Uterus (tissue), 4 donors: ENCODE measurements at places on chromosomes 13 and 19.

GRCh38 chr13:20391597-20392452 lies 133.8 kb downstream of the CRYL1 start:
- no peak for DNase-seq

DNA sequence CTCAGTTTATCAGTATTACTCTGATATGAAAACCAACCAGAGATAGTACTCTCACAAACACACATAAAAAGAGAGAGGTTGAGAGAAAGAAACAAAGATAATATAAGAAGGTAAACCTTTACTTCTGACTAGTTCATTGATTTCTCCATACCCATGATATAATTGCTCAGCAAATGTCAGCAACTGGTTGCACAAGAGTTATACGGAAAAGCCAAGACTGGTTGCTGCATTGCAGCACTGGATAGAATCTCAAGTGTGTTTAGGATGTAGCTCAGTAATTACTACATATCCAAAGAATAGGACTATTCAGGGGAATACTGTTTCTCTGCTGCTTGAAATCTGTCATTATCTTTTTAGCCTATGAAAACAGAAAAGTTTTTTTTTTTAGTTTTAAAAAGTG lies 1332.8 kb downstream of the OLFM4 start:
- DNase-seq: no peak

GRCh38 chr13:99356012-99356261 lies 48.7 kb upstream of the GPR183 start:
- DNase-seq: no peak

- DNase-seq: no peak
These were observed 1419.4 kb upstream of the SPRY2 start for GRCh38 chr13:81760316-81760715.

DNA sequence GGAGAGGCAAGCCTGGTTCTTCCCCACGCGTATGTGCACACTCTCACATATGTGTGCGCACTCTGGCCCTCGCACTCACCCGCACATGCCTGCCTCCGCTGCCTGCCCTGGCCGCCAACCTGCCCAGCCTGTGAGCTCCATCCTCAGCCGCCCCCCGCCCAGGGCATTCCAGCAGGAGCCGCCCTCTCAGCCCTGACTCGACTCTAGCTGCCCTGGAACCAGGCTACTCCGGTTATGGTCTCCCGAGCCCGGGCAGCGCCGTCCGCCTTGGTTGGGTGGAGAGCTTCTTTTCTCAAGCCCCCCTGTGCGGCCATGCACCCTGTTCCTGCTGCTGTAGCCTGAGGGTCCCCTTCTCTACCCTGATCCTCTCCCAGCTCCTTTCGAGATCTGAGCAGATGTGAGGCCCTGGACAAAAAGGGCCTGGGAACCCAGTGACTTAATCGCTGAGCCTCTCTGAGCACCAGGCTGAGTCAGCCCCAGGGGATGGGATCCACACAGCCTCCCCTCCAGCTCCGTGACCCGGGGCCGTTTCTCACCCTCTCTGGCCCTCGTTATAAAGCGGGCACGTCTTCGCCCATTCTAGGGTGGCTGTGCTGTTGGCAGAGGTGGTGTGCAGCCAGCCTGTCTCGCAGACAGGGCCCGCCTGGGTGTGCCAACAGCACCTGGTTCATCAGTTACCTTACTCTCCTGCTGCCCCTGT lies 191.5 kb downstream of the TEX29 start:
- no peak for DNase-seq

GRCh38 chr13:91369441-91369831 lies 21.9 kb downstream of the MIR17HG start:
- DNase-seq: no peak

DNA sequence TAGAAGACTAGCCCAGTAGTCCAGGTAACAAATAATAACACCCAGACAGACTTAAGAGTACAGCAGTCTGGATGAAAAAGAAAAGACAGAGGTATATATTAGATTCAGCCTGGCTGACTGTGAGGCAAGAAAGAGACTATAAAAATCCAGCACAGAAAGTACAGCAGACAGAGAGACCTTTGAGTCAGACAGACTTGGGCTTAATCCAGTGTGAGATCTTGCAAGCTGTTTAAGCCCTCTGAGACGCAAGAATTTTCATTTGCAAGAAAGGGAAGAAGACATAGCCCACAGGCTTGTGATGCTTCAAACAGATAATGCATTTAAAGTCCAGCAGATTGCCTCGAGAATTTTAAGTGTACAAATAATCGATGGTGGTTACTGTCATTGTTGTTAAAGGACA lies 471.4 kb downstream of the LIG4 start:
- DNase-seq: no peak

DNA sequence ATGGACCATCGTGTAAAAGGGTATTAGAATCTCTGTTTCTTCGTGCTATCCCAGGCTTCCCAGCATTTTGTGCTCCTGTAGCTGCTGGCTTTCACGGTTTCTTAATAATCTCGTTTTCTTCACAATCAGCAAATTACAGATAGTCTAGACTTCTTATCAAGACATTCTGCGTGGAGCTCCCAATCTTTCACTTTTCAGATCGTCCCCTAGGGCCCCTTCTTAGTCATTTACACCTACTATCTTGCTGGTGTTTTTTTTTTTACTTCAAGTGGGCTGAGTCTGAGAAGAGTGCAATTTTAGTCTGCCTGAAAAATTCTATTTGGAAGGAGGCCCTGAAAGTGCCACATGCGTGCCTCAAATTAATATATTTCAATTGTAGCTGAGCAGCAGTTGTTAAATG lies 275.1 kb downstream of the SHISA2 start:
- DNase-seq: no peak

DNA sequence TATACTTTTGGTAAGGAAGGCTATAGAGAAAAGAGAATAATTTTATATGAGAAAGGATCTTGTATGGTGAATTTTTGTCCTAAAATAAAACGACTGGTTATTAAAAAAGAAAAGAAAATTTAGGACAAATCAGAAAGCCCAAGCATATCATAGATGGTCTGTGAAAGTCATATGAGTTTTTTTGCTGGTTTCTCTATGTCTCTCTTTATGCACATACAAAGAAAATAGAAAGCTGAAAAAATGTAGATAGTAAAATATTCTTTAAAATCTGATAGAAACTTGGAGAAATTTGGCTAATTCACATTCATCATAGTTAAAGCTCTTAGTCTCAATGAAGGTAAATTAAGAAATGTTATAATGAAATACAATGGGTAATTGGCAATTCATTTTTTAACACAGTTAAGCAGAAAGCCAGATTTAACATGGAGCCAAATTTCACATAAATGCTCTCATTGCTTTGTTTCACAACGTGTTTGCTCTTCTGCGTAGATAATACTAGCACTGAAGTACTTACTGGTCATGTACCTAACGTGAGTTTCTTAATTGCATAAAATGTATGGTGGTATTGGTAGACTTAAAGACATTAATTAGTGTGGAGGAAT lies 621.5 kb upstream of the ATXN8OS start:
- DNase-seq: no peak

GRCh38 chr13:91745967-91746366 lies 347.5 kb downstream of the GPC5 start:
- no peak for DNase-seq

DNA sequence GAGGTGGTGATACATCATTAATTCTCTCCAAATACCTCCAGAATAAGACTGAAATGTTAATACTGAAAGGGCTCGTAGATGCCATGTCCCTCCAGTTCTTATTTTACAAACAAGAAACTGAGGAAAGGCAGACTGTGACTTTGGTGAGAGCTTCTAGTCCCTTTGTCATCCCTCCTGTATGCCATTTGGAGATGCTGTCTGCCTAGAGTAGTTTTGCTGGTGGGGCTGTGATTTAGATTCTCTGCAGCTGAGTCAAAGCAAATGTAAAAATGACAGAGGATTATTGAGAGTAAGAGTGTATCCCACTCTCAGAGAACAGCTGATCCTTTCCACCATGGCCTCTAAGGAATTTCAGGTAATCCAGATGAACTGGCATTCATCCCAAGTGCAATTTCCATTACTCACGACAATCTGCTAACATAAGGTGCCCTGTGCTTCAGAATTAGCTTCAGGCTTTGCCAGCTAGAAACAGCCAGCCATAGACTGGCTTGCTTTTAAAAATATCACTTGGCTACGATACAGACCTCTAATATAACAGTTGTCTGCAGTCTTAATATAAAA lies 16.8 kb downstream of the PABPC3 start:
- no peak for DNase-seq

DNA sequence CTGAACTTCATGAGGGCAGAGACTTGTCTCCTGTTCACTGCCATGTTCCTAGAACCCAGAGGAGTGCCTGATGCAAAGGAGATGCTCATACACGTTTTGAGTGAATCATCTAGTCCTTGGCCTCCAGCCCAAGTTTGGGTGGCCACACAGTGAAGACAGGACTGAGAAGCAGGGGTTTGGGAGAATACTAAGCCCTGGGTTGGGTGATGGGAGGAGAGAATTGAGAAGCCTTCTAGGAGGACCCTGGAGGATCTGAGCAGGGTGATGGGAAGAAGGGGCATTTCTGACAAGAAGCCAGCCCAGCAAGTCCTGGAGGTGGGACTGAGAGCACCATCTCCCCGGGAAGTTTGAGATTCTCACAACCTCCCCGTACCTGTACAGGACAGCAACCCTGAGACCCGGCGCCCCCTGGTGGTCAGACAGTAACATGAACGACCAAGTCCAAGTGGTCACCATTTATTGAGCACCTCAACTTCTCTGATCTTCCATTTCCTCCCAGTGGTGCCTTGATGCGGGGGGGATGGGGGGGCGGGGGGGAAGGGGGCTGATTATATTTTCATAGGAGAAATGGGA lies 11.0 kb downstream of the CTU1 start:
- DNase-seq: peak; percentile 32

DNA sequence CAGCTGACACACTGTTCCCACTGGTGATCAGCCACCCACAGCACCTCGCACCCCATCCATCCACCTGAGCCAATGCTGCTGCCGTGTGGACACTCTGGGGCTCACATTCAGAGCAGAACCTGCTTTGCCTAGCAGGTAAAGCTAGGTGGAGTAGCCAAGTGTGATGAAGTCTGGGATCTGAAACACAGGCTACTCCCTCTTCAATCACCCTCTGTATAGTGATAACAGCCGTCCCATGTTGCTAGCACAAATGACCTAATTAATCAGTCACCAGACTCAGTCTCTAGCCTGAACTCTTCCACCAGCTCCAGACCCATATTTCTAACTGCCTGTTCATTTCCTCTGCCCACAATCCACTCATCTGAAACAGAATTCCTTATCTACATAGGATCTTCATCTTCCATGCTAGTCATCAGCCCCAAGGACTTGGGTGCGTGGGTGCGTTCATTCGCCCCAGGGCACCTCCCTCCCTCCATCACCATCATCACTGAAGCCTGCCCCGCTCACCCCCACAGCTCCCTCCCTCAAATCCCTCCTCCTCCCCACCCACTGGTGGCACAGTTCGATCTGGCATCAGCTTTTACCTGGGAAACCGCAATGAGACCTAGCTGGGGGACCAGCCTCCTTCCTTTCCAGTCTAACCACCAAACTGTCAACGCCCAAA lies 19.8 kb downstream of the STK24 start:
- DNase-seq: no peak

- DNase-seq: no peak
These were observed 69.3 kb downstream of the KLF12 start for GRCh38 chr13:74064805-74065312.

DNA sequence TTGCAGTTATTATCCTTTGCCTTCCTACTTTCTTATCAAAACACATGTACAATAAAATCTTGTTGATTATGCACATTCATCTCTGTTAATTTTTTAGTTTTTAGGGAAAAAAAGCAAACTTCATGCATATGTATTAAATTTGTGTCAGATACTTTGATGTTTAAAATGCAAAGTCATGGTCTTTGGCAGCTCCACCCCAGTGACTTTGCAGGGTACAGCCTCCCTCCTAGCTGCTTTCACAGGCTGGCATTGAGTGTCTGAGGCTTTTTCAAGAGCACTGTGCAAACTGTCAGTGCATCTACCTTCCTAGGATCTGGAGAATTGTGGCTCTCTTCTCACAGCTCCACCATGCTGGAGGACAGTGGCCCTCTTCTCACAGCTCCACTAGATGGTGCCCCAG lies 1988.1 kb upstream of the PCDH20 start:
- no peak for DNase-seq

DNA sequence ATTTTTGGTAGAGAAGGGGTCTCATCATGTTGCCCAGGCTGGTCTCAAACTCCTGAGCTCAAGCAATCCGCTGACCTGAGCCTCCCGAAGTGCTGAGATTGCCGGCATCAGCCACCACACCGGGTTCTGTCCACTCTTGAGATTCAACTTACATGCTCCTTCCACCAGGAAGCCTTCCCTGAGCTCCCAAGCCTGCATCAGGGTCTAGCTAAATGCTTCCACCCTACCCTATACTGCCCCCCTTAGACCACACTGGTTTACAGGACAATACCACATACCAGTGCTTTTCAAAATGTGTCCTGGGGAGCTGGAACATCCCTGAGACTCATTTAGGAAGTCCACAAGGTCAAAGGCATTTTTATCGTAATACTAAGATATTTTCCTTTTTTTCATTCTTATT lies 15.1 kb upstream of the CACNG8 start:
- DNase-seq: no peak

DNA sequence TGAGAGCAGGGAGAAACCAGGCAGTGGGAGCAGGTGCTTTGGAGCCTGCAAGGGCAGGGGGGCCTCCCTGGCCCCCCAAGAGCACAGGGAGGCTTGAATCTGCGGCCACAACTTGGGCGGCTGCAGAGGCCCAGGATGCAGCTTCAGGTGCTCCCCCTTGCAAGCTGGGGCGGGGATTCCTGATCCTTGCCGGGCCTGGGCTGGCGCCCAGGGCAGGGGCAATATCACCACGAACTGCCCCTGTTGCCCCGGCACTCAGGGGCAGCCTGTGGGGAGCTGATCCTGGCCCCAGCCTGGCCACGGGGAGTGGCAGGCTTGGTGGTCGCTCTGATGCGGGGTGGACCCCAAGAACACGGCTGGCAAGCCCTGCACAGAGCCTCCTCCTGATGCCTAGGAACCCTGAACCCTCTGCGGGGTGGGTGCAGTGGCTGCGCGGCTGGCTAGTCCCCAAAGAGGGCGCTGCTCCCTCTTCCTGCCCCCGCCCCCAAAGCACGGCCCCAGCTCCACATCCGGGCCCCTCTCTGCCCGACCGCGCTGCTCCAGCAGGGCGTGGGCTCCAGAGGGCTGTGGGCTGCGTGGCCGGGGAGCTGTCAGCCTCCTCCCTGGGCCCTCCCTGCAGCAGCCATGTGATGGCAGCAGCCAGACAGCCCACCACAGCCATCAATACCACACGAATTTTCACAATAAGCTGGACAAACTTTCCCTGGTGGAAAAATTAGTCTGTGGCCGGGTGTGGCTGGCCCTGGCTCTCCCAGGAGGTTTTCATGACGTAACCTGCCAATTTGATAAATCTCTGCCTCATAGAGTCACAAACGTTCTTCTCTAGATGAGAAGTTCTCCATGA lies 21.0 kb downstream of the TNFSF9 start:
- DNase-seq: no peak
